ENCODE measurements at places on chromosomes 7 and 10.

DNA sequence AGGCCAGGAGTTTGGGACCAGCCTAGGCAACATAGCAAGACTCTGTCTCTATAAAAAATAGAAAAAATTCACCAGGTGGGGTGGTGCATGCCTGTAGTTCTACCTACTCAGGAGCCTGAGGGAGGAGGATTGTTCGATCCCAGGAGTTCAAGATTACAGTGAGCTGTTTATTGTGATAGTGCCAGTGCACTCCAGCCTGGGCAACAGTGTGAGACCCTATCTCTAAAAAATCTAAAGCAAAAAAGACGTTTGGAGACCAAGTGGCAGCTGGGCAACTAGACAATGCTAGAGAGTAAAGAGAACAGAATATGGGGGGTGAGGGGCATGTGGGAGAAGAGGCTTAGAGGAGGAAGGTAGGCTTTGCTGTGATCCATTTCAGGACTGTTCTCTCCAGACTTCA lies 1.4 kb downstream of the PDSS1 start:
- DNase-seq: no peak

DNA sequence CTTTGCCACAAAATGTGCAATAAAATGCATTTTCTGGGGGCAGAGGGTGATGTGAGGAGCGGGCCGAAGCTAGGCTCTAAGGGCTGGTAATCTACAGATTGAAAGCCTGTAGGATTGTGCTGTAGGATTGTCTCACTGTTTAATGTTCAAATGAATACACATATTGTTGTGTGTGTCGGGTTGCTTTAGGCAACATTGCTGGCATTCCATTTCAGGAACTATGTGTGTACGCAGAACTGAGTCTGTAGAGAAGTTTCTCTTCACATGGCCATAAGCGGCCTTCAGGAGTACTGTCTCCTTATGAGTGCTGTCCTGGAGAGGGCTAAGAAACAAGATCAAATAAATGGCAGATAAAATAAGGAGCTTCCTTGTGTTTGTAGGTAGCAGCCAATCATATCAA lies 540.2 kb downstream of the GATA3 start:
- no peak for DNase-seq

- no peak for DNase-seq
Observed at GRCh38 chr10:130790339-130790738, 521.2 kb downstream of the TCERG1L start.

DNA sequence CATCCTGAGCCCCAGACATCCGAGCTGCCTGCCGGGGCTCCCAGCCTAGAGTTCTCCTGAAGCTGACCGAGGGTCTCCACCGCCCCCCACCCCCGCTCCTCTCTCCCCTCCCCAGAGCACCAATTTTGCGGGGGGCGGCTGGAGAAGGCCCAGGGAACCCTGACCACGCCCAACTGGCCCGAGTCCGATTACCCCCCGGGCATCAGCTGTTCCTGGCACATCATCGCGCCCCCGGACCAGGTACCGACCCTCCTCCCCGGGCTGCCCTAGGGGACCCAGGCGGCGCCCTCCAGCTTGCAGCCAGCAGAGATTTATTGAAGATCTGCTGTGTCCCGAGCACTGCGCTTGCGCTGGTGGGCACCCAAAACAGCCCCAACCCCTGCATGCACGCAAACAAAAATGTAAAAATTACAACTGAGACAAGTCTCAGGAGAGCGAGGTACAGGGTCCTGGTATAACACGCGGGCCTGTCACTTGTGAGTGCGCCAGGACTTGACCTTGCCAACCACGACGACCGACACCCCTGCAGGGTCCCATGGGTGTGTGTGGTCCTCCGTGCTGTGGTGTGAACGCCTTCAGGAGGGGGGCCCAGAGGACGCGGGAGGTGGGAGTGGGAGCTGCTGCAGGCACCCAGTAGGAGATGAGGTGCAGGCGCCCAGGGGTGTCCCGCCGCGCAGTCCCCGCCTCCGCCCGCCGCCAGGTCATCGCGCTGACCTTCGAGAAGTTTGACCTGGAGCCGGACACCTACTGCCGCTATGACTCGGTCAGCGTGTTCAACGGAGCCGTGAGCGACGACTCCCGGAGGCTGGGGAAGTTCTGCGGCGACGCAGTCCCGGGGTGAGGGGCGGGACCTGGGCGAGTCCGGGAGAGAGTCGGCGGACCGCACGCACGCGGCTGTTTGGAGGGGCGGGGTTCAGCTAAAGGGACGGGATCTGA lies 3.1 kb downstream of the PCOLCE start:
- no peak for DNase-seq

Measured in EL (cell line).